NCI-H526 treated with DMSO at 0.1 percent for 48 hours (cell line): ENCODE measurements at places on chromosomes 5 and 9.

DNA sequence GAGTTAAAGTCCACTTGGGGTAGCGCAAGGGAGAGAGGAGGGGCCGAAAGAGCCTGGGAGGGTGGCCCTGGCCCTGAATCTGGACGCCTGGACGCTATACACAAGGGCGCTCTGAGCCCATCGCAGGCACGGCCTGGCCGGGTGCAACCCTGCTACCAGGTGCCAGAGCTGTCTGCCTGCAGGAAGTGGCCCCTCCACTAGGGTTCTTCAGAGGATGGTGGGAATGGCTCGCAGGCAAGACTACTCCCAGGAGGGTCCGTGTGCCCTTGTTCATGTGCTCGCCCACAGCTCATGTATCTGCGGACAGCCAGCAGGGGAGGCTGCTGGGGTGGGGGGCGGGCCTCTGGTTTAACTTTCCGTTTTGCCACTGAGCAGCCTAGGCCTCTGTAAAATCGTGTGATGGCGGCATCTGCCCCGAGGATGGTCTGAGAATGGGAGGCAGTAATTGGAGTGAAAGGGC lies 1.4 kb upstream of the NKD2 start:
- no peak for DNase-seq

GRCh38 chr9:17528859-17529258 lies 50.0 kb upstream of the SH3GL2 start:
- peak; percentile 3 for DNase-seq

- DNase-seq = no peak
These were observed 391.1 kb downstream of the TMEM161B start for GRCh38 chr5:87877495-87877894.

GRCh38 chr9:107137495-107138202 lies 145.4 kb upstream of the RAD23B start:
- no peak for DNase-seq

GRCh38 chr9:129514497-129514867 lies 106.4 kb downstream of the C9orf50 start:
- DNase-seq = no peak

GRCh38 chr5:129593525-129593924 lies 133.4 kb downstream of the ADAMTS19 start:
- no peak for DNase-seq

GRCh38 chr5:3220201-3220600 lies 375.4 kb upstream of the IRX1 start:
- DNase-seq = no peak

DNA sequence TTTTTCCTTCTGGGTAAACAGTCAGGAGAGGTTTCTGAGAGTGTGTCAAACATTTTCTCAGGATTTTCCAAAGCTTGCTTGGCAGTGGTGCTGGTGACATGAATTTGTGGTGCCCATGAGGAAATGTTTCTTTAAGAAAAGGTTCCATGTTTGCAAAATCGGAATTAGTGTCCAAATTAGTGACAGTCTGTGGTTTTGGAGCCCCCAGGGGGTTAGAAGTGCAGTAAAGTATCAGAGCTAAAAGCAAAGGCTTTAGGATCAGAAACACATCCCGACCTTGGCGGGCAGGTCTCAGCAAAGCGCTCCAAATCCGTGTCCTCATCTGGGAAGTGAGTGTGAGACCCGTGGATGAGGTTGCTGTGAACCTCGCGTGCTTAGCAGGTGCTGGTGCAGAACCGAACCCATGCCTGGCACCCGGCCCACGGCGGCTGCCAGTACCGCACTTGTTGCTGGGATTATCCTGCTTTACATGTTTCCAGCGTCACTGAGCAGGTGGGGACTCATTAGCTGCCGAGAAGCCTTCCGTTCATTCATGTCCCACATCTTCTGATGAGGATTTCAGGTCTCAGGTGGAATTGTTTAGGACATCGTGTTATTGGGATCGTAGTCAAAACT lies 70.8 kb upstream of the COL5A1 start:
- no peak for DNase-seq

GRCh38 chr9:120846251-120846889 lies 3.6 kb upstream of the PSMD5 start:
- no peak for DNase-seq

DNA sequence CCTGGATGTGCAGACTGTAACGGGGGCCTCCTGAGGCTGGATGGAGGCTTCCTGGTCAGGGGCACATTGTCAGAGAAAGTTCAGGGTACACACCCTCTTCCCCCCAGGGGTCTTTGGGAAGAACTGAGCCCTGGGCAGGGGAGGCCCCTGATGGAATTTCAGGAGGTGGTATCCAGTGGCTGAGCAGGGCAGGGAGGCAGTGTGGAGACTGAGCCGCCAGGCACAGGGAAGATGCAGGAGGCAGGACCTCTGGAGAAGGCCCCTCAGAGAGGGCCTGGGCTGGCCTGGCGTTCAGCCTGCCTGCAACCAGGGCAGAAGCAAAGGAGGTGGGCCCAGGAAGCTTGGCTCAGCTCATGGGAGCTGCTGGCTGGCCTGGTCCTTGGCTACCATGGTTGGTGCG lies 53.5 kb downstream of the GTF3C4 start:
- no peak for DNase-seq

DNA sequence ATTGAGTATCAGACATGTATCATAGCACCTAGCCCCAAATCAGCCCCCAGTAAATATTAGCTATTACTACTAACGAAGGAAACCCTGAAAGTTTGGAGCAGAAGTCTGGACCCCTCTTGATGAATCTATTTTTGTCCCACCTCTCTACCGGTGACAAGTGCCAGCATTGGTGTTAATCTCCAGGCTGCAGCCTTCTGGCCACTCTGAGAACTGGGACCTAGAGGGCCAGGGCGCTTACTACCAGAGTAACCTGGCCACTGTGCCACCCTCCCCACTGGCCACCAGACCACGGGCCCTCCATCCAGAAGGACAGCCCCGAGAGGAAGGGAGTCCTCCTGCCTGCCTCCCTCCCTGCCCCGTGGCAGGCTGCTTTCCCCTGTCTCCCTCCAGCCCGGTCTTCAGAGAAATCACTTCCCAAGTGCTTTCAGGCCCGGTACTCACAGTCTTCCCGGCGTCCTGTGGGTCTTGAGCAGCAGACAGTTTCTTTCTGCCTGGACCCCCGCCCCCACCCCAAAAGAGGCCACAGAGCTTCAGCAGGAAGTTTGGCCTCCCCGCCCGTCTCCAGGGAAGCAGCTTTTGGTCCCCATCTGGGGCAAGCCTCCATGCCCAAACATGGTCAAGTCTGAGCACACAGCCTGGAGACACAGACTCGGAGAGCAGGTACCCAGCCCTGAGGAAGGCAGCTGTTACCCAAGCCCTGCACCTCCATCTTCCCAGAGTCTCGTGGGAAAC lies at the start of gene KCNMB1:
Gene KCNMB1, minus strand, starts transcription at position 550 of the 732 bp plus-strand sequence. CDS start 3,920 bp downstream, outside the sequence.
- DNase-seq = no peak

DNA sequence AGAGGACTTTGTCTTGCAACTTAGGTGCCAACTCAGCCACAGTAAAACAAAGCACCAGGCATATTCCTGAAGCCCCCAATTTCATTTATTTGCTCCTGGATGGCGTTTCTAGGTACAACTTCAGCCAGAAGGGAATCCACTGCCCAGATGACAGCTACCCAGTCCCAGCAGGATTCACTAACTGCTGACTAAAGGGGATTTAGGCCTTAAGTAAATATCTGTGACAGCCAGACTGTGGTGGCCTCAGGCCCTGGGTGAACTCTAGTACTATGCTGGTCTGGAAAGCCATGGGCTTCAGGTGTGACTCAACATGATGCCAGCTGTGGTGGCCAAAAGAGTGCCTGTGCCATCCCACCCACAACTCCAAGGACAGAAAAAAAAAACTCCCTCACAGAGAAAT lies 396.1 kb upstream of the CCNG1 start:
- no peak for DNase-seq

DNA sequence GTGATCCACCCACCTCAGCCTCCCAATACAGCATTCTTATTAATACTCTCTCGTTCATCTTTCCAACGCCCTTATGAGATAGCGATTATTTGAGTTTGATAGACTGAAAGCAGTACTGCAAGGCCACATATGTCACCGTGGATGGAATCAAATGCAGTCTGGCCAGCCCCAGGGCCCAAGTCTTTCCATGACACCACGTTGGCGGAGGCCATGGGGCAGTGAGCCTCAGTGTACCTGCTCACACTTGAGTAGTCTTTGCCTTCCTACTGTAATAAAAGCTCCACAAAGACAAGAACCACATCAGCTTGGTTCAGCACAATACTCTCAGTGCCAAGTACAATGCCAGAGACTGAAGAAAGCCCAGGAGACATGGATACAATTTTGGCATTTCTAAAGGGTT lies 88.5 kb downstream of the TTLL11 start:
- DNase-seq = no peak

GRCh38 chr5:59069438-59070079 lies 486.7 kb downstream of the RAB3C start:
- no peak for DNase-seq

DNA sequence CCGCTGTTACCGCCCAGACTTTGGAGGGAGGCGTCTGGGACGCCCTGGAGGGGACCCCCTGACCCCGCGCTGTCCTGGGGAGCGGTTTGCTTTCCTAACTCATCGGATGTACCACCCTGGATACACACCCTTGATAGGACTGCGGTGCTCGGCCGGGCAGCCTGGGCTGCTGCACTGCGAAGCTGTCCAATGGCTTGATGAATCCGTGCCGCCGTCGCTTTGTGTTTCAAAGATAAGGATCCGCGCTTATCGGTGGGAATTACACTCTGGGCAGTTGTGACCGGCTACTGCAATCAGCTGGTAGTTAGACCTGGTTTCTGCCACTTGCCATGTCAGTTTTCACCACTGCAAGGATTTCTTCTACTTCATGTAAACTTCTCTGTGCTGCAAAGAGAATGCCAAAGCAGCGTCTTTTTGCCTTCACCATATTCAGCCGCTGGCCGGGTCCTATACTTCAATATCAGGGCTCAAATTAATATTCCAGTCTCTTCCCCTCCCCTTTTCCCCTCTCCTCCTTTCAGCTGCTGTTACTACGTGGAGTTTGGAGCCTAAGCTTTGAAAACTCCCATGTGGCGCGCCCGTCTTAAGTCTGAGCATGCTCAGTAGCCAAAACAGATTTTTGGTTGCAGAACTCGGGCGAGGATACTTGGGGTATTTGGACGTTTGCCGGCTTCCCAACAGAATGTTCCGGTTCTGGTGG lies 727 bp downstream of the SMAD5 start:
- DNase-seq = peak; percentile 27

- DNase-seq = no peak
These were observed 74.5 kb upstream of the MAP3K1 start for GRCh38 chr5:56740868-56741267.

DNA sequence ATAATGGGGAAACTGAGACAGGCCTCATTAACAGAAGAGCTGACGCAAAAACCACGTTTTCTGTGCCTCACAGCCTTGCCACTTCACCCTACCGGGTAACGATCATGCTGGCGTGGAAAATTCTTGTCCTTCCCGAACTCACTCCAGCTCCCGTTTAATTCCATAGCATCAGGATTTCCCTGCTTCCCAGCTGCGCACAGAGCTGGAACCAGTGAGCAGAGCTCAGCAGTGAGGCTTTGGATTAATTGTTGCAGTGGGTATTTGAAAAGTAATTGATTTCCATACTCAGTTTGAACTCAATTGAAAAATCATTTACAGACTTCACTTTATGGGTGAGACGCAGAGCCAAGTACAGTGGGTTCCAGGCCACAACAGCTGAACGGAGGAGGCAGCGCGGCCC lies 199.0 kb upstream of the ADAMTS16 start:
- DNase-seq = no peak

- DNase-seq = no peak
These were observed 297.9 kb upstream of the PCSK5 start for GRCh38 chr9:75592586-75592985.

DNA sequence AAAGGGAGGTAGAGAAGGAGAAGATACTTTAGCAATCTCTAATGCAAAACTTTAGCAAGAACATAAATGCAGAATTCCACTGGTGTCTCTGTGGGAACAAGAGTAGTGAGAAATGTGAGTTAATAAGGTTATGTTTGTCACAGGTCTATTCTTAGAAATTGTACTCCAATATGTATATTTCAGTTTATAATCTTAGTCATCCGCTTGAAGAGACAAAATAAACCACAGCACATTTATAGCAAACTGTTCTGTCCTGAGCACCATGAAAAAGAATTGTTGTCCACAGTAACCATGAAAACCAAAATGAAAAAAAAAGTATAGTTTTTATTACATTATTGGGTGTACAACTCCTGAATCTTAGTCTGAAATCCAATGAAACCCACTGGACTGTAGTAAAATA lies 93.6 kb upstream of the TSLP start:
- no peak for DNase-seq

DNA sequence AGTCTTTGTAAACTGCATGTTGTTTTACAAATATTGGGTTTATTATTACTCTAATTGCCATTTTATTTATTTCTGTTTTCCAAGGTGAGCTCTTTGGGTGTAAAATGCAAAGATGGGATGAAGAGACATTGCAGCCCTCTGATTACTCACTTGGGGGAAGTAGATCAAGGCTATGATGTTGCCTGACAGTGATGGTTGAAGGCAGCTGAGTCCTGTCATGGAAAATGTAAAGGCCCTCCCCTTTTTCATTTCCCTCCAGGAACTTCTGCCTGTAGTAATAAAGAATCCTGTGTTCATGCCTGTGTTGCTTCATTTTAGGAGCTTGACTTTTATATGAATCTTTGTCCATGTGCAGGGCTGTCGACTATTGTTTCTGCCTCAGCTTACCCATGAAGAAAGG lies 605.4 kb upstream of the CLINT1 start:
- DNase-seq = no peak

DNA sequence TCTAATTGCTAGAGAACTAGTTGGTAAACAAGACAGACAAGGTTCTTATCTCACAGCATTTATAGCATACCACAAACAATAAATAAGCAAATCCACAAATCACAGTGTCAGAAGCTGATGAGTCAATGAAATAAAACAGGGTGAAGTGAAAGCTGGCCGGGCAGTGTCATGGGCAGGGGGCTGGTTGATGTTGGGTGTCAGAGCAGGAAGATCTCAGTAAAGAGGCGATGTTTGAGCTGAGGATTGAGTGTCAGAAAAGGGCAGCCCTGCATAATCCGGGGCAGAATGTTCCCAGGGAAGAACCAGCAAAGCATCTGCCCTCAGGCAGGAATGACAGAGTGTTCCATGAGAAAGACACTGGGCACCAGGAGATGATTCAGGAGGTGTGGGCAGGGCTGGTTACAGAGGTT lies 183.4 kb downstream of the GOLPH3 start:
- DNase-seq = no peak

GRCh38 chr9:35858458-35858857 lies 11.7 kb downstream of the OR13J1 start:
- DNase-seq = no peak

DNA sequence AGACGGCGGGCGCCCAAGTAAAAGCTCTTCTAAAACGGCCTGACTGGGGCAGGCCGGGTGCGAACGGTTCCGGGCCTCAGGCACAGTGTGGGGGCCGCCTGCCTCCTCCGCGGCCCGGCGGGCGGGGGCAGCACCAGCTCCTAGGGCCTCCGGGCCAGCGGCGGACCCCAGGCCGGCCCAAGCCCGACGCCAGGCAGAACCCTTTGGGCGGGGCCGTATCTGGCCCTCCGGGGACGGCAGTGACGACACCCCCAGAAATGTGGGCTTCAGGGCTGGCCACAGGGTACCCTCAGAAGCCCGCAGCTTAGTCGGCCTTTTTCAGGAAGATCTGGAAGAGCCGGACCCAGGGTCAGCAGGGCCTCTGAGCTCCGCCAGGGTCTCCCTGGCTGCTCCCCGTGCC lies 4.0 kb downstream of the LTC4S start:
- DNase-seq = no peak
